CD4-positive, alpha-beta memory T cell (primary cell): ENCODE measurements at places on chromosomes 5 and 9. TPM values are rescaled to one million over a fixed set of nuclear protein-coding genes. Genes with fewer than 3 reads are reported as not detected.

DNA sequence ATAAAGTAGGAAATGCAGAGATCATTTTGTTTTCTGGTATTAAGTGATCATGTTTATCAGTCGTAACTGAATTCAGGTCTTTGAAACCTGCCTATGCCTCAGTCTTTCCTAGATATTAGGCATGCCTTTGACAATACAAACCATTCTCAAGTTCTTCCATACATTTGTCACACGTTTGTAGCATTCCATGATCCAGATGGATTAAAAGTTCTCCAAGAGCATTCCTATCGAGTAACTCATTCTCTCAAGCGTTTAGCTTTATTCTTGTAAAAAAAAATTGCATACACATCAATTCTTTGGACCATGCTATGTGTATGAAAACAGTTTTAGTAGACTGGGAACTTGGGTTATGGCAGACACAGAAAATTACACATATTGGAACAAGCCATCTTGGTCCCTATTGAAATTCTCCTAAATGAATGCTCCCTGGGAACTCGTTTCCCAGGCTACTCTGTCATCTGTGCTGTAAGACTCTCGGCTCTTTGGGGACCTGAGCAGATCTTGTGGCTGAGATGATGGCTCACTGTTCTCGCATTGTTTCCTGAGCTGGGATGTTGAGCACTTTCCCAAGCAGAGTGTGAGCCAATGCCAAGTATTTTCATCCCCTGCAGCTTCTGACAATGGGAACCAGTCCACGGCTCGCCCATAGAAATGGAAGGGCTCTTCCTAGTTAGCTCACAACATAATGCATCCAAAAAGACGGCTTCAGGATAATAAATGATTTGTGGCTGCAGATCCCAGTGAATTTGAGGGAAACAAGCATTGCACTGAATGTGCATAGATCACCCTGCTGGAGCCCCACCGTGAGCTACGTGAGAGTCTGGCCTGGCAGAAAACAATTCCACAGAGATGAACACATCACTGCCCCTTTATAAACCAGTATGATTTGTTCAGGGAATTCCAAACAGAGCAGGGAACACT, 230.2 kb downstream of the IRX1 start:
- DNase-seq, result no peak

- no peak for DNase-seq
These were observed 250.4 kb downstream of the FSTL4 start for GRCh38 chr5:133361922-133362321.

DNA sequence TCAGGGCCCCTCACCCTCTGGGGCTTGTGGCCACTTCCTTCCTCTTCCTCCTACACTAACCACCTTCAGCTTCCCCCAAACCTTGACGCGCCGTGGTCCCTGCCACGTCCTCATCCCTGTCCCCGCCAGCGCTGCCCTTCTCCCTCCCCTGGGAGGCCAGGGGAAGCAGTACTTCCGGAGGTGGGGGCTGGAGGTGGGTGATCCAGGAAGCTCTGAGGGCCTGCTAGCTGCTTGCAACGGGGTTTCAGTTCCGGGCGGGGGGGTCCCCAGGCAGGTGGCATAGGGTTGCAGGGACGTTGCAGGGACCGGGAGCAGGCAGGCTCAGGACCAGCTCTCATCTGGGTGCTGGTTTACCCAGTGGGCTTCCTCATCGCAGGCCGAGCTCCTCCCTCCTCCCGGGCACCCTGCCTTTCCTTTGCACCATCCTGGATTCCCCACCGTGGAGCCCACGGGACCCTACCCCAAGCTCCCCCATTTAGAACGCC, 70.0 kb downstream of the RXRA start:
- DNase-seq, result peak; percentile 52

DNA sequence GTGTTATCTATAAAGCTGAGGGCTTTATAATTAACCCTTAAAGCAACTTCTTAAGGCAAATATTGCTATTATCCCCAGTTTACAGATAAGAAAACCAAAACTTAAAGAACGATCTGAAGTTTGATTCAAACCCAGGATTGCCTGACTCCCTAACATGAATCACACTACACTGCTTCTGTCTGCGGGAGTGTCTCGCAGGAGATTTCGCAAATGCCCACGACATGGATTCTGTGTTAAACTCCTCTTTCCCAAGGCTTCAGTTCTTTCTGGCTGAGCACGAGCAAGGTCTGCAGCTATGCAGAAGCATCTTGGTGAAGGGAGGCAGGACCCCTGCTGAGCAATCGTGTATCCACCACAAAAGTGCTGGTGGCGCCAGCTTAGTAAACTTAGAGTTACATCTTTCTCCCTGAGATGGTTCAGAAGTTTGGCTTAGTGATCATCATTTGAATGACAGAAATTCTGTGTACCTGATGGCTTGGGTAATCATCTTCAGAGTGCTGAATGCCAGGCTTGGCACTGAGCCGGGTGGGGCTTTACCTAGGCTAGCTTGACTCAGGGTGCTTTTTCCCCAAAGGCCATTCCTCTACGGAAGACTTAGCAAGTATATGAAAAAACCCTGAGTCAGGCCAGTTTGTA, 81.4 kb upstream of the PIK3R1 start:
- DNase-seq, result no peak

The HRCT1 gene
- not detected for polyA plus RNA-seq

GRCh38 chr5:135312255-135312935, 86.6 kb downstream of the MACROH2A1 start:
- no peak for DNase-seq

The IGFBPL1 gene
- polyA plus RNA-seq, result not detected

The LURAP1L gene
- not detected for polyA plus RNA-seq

DNA sequence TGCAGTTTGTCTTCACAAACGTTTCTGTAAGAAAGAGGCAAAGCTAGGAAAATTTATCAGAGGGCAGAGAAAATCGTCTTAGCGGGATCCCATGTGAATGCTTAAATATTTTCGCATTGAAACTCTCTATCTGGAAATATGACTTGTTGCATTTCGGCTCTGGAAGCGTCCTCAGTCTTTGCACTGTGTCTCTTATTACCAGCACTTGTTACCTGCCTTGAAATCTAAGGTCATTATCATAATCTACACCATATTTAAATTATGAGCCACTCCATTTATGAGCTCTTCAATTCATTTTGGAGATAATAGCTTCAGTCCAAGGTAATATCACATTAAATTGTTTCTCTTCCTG, 1.4 kb downstream of the EGFLAM start:
- DNase-seq, result no peak

The ADAMTS6 gene
- 0.14 TPM for polyA plus RNA-seq

The HTR4 gene
- not detected for polyA plus RNA-seq

GRCh38 chr9:92974161-92974661, 26.9 kb downstream of the FGD3 start:
- DNase-seq, result no peak

DNA sequence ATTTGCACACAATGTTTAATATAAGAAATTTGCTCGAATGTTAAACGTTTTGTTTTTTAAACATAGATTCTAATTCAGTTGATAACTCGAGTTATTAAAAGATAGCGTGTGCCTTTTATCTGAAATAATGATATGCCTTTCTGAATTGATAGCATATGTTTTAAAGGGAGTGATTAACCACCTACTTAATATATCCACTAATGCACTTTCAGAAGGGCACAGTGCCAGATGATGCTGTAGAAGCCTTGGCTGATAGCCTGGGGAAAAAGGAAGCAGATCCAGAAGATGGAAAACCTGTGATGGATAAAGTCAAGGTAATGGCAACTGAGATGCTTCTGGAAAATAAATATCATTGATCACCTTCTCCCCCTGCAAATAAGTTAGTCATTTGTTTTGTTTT, 53.9 kb downstream of the ERAP1 start:
- no peak for DNase-seq

GRCh38 chr9:33133186-33133585, 34.0 kb downstream of the B4GALT1 start:
- DNase-seq, result no peak

The WDR55 gene
- 12.4 TPM for polyA plus RNA-seq

DNA sequence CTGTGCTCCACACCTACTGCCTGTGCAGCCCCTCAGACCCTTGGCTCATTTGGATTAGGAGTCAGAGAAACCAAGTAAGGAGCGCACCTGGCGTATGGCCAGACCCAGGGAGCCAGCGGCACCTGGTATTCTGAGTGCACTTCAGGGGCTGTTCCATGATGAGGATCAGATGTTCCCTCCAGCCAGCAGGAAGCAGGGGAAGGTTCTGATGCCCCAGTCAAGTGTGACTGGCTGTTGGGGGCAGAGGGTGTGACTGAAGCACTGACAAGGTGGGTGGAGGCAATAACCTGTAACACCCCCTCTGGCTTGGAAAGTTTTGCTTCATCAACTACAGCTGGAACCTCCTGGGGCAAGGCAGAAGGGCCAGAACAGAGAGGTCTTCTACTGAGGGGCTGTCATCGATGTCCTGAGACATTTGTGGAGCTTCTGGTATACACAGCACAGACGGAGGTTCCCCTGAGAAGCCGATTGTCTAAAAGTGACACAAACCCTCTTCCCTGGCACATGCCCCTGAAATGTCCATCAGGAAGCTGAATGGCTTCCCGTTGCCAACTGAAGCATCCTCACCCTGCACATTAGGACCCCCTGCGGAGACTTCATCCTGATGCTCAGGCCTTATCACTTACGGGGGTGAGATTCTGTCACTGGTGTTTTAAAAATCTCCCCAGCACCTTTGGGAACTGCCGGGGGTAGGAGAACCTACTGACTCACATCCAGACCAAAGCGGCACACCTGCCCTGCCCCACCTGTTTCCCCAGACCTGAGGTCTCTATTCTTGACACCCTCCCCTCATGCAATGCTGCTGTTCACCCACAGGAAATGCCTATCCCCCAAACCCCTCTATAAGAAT, 21.1 kb downstream of the TRAF1 start:
- DNase-seq, result no peak

DNA sequence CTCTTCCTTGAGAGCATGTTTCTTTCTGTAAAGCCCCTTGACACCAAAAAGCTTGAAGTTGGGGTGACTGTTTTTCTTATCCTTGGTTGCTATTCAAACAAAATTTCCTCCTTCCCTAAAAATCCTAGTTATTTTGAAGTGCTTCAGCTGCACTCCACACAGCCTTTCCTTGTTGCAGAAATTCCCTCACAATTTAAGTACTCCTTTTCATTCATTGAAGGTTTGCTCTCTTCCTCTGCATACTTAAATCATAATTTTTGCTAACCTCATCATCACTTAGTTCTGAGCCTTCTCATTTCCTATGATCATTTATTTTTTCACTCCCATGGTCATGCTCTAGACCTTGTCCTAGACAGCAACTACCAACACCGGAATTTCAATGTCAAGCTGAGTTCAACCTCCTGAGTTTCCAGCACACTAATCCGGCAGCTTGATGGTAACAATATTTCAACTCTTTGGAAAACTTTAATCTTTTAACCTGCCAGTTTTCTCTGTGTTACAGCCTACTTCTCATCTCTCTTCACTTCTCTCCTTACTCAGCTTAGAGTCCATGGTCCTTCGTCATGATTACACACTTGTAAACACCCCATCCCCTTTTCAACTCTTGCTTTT, 78.7 kb upstream of the ACTBL2 start:
- no peak for DNase-seq

The GPR150 gene
- polyA plus RNA-seq, result 3.1 TPM

GRCh38 chr5:126210955-126211354, 212.3 kb upstream of the GRAMD2B start:
- DNase-seq, result no peak

The IL9 gene
- not detected for polyA plus RNA-seq

- DNase-seq, result peak; percentile 64
These were observed 16.0 kb downstream of the TRMO start for GRCh38 chr9:97906236-97906831.

The BAAT gene
- polyA plus RNA-seq, result not detected

- DNase-seq, result no peak
These were observed 188.8 kb downstream of the CSNK1G3 start for GRCh38 chr5:123700624-123701287.

The NPR2 gene
- polyA plus RNA-seq, result 0.97 TPM

The STK32A gene
- not detected for polyA plus RNA-seq

- no peak for DNase-seq
These were observed 4.1 kb downstream of the TRIO start for GRCh38 chr5:14147210-14147609.

DNA sequence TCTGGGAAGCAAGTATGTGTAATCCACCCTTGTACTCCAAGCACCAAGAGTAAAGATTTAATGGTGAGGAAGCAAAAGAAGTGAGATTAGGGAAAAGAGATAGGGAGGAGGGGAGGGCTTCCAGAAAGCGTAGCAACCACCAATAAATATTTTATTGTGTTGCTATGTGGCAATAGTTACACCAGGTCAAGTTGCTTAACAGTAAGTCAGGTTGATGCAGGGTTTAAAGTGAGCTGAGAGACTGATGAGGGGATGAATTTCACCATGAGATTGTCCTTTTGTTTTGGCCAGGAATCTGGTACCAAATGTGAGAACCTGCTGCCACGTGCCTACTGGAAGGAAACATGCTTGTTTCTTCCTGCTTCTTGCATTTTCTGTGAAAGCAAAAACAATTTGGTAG, 62.7 kb downstream of the PCSK5 start:
- no peak for DNase-seq

GRCh38 chr5:160605266-160605665, 183.6 kb downstream of the PTTG1 start:
- no peak for DNase-seq

DNA sequence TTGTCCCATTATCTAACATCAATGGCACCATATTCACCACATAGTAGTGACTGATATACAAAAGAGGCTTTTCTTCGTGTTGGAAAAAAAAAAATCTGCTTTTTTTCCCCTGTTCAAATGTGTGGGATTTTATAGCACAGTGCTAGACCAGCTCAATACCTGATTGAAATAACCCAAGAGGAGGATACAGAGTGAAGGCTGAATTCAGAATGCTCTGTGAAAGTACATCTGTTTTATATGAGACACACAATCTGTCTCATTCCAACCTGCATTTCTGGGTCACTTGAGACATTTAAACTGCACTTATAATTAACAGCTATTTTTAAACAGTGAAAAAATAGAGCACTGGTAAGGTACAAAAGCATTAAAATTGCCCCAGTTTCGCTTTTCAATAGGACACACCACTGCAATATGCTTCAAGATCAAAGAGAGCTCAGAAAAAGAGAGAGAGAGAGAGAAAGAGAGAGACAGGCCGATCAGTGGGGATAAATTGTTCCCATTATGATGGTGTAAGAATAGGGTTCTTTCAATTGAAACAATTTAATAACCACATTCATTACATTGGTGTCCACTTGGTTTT, 179.3 kb downstream of the NR2F1-AS1 start:
- no peak for DNase-seq

GRCh38 chr9:69719983-69720382, 39.8 kb downstream of the PTAR1 start:
- DNase-seq, result no peak

The MELK gene
- polyA plus RNA-seq, result not detected

The C9orf43 gene
- polyA plus RNA-seq, result 0.45 TPM

GRCh38 chr5:41735213-41735612, 135.0 kb downstream of the OXCT1 start:
- no peak for DNase-seq

DNA sequence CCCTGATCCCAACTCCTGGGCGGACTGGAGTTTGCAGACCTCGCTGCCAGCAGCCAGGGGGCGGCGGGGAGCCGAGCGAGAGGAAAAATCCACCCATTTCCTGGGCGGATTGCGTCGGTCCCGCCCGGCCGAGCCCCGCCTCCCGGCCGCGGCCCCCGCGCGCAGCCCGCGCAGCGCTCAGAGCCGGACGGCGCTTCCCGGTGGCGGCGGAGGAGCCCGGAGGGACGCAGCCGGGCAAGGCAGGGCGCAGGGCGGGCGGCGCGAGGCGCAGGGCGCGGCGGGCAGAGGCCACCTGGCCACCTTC, at the start of gene OLFM1:
Gene OLFM1, plus strand, starts transcription at position 180 of the 304 bp plus-strand sequence. CDS start 322 bp downstream, outside the sequence.
- DNase-seq, result no peak

The PCDHB12 gene
- not detected for polyA plus RNA-seq

The MEIKIN gene
- not detected for polyA plus RNA-seq

- DNase-seq, result no peak
These were observed 1258.1 kb upstream of the CDH6 start for GRCh38 chr5:29935371-29935770.
